ENCODE measurements at places on chromosomes 16 and 17. TPM values are rescaled to one million over a fixed set of nuclear protein-coding genes. Genes with fewer than 3 reads are reported as not detected.

Gene LRRC36
- 2.8 TPM for total RNA-seq

GRCh38 chr16:71230122-71230845 is at the start of gene HYDIN:
Gene HYDIN, minus strand, starts transcription at chr16:71230722. Its CDS starts 43,827 bp downstream, at chr16:71186895.
- DNase-seq: no peak

GRCh38 chr17:17762744-17763105 is 74.1 kb downstream of the SREBF1 start:
- DNase-seq: no peak

Gene SLC6A2
- total RNA-seq: not detected

GRCh38 chr17:22441776-22442175 is 749.5 kb downstream of the KCNJ18 start:
- no peak for DNase-seq

Gene PRMT7
- total RNA-seq: 56.7 TPM

GRCh38 chr16:77684181-77684526 is 38.2 kb upstream of the NUDT7 start:
- DNase-seq: no peak

DNA sequence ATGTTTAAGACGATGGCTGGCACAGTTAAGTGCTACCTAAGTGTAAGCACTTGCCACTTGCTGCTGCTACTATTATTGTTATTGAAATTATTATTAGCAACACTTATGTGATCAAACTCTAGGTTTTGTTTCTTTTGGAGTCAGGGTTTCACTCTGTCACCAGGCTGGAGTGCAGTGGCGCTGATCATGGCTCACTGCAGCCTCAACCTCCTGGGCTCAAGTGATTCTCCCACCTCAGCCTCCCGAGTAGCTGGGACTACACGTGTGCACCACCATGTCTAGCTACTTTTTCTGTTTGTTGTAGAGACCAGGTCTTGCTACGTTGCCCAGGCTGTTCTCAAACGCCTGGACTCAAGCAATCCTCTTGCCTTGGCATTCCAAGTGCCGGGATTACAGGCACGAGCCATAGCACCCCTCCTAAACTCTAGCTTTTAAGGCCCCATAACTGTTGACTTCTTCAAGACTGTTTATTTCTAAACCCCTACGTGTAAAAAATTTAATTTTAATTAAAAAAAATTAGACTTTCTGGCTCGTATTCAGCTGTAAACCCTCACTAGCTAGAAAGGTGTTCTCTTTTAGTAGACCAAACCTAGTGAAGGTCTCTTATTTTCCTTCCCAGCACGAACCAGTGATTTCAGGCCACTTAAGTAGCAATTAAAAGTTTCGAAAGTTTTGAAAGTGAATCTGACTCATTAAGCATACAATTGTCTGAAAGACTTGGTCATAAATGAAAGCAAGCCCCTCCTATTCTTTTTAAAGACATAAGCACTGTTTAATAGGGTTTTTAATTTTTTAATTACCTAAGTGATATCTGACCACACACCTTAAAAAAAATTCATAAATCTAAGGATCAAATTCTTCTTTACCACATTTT is 11.7 kb upstream of the SCNN1B start:
- no peak for DNase-seq

Gene CALB2
- total RNA-seq: 15.0 TPM

GRCh38 chr17:78132084-78132676 is 1.6 kb downstream of the TMC8 start:
- no peak for DNase-seq

DNA sequence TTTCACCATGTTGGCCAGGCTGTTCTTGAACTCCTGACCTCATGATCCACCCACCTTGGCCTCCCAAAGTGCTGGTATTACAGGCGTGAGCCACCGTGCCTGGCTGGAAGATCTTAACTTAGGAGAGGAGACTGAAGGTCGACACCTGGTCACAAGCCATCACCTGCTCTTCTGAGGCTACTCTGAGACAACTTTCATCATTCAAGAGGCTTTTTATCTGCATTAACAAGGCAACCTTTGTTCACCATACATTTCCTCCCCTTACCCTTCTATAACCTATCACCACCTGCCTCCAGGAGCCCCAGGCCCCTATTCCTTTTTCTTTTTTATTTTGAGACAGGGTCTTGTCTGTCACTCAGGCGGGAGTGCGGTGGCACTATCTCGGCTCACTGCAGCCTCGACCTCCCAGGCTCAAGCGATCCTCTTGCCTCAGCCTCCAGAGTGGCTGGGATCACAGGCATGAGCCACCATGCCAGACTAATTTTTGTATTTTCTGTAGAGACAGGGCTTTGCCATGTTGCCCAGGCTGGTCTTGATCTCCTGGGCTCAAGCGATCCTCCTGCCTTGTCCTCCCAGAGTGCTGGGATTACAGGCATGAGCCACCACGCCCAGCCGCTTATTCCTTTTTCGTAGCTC is 6.2 kb downstream of the LITAF start:
- no peak for DNase-seq

Gene TP53TG3
- total RNA-seq: not detected

Gene SPATA22
- not detected for total RNA-seq

GRCh38 chr16:1285669-1286512 is 23.5 kb upstream of the UBE2I start:
- no peak for DNase-seq

Gene CNTNAP4
- total RNA-seq: not detected

DNA sequence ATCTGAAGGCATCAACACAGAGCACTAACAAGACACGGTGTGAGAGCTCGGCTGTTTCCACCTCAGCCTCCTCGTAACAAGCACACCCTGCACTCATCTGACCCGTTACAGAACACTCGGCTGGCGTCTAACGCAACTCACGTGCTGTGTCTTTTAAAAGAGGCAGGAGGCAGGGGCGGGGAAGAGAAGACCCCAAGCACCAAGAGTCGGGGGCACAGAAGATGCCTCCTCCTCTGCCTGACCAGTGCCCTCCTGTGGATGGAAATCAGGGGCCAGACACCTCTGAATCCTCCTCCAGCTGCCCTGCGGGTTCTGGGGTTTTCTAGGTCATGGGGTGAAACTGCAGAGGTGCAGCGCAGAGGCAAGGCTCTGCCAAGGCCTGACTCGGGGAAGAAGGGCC is 74.3 kb downstream of the ZNF778 start:
- no peak for DNase-seq

Gene MC1R
- 7.4 TPM for total RNA-seq

Gene MYH8
- total RNA-seq: not detected

Gene ZNF423
- total RNA-seq: 6.6 TPM

DNA sequence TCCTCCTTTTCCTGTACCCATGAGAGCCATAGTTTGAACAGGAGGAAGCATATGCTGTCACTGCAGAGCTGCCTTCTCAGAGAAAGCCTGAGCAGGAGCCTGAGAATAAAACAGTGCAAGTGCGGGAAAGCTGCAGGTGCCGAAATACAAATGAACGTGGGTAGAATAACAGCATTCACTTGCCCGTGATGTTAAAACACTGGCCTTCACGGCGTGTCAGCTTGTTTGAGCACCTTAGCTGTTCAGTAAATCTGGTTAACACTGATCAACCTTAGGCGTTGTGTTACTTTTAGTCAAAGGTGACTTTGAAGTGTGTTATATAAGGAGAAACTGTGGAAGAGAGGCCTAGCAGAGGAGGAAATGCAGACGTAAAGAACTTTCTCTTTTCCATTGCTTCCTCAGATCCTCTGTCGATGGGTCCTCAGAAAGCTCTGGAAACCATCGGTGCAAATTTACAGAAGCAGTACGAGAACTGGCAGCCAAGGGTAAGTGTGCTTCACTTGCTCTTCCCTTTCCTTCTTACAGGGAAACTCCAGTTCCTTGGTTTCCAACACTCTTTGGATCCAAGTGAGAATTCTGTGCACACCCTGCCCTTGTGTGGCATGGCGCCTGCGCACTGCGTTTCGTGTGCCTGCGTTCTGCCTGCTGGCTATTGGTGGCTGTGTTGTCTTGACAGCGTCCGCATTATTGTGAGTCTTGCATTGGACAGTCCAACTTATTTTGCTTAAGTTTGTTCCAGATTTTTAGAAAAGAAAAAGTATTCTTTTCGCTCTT is 98.9 kb downstream of the RPTOR start:
- no peak for DNase-seq

DNA sequence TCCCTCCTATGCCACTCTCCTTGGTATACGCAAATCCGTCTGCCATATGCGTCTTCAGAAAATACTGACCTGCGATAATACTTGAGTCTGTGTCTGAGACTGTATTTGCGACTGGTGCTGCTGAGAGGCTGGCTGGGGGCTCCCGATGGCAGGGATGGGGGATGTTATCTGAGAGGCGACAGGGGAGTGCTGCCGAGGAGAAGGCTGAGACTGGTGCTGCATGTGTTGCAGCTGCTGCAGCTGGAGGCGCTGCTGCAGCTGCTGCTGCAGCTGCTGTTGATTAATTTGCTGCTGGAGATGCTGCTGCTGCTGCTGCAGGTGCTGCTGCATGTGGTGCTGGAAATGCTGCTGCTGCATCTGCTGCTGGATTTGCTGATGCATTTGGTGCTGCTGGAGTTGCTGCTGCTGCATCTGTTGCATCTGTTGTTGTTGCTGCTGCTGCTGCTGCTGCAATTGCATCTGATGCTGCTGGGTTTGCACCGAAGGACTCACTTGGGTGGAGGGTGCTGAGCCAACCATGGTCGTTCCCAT is 107.7 kb downstream of the TOX3 start:
- DNase-seq: no peak

- no peak for DNase-seq
These were observed 100.8 kb upstream of the XYLT1 start for GRCh38 chr16:17571499-17572093.

Gene RARA
- 41.4 TPM for total RNA-seq

Gene MLYCD
- total RNA-seq: 17.8 TPM

Gene DBF4B
- total RNA-seq: 2.4 TPM

DNA sequence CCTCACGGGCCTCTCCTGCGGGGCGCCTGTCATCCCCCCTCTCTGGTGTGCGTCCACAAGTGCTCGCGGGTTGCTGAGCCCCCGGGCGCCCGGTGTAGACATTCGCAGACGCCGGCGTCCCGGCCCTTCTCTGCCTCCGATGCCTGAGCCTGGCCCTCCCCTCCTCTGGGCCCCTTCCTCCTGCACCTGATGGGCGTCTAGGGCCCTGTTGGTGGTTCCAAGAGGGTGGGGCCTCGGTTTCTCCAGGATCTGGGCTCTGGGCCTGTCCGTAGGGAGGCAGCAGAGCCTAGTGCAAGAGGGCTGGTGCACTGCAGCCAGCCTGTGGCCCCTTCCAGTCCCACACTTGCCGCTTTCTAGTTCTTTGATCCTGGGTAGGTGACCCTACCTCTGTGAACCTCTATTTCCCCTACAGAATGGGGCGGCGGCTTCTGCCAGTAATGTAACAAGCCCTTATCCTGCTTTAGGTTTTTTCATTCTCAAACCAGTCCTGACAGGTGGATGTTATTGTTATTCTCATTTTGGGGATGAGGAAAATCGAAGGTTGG is 623 bp downstream of the E4F1 start:
- DNase-seq: no peak

- no peak for DNase-seq
These were observed 58.5 kb downstream of the ADAMTS18 start for GRCh38 chr16:77376358-77376757.

GRCh38 chr16:57722651-57723050 is 12.9 kb upstream of the KATNB1 start:
- no peak for DNase-seq

DNA sequence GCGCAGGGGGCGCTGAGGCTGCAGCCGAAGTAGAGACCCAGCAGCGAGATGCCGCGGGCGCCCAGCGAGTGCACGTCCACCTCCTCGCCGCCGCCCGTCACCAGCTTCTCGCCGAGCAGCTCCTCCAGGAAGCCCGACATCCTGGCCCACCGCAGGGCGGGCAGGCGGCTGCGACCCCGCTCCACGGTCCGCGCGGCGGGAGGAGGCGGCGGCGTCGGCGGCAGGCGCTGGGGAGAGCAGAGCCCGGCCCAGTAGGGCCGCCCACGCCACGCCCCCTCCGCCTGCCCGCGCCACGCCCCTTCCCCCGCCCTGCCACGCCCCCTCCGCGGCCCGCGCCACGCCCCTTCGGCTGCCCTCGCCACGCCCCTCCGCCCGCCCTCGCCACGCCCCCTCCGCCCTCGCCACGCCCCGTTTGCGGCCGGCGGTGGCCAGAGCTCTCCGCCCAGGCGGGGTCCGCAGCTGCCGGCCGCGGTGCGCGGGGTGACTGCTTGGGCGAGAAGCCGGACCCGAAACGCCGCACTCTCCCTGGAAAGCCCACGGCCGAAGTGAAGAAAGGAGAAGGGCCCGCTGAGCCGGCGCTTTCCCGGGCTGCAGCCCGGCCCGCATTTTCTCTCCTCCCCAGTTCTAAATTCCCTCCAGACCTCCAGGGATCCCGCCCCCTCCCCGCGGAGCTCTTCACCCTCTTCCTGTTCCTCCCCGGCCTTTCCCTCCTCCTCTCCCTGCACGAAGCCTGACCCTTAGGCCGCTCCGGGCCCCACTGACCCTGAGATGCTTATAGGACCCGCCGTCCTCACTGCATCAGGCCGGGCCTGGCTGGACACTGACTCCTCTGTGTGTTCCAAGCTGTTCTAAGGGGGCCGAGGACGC is at the start of gene NXN:
NXN (minus strand) TSS at position 238 of the 867 bp plus-strand sequence.
- DNase-seq: peak; percentile 68

DNA sequence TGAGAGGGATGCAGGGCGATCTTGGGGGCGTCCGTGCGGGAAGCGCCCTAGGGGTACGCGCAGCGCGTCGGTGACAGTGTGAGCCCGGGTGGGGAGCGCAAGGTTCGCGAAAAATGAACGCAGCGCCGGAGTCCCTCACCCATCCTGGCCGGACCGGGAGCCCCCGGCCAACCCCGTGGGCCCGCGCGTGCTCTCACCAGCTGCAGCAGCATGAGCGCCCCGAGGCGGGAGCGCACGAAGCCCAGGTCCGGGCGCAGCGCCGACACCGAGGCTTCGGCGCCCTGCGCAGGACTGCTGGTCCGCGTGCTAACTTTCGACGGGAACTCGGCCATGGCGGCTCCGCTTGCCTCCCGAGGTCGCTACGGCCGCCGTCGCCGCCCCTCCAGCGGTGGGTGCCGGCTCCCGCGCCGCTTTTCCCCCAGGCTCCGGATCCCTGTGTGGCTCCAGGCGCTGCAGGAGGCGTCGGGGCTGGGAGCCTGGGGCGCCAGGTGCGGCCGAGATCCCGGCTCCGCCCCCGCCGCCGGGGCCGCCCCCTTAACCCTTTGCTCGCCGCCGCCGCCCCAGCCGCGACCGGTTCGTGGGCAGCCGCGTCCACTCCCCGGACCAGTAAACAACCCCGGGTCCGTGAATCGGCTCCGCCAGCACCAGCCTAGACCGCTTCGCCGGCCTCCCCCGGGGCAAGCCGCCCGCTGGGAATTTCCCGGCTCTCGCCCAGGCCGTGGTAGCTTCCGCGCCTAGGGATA is at the start of gene PLLP:
PLLP (minus strand) TSS at position 464 of the 743 bp plus-strand sequence; CDS start at position 332, 132 bp downstream.
- DNase-seq: no peak

Gene SLX1B
- total RNA-seq: 14.2 TPM

Gene RAI1
- 8.4 TPM for total RNA-seq

- no peak for DNase-seq
These were observed 26.2 kb downstream of the ANKRD40 start for GRCh38 chr17:50681263-50682200.

GRCh38 chr17:394718-395095 is 42.1 kb upstream of the RPH3AL start:
- DNase-seq: no peak

DNA sequence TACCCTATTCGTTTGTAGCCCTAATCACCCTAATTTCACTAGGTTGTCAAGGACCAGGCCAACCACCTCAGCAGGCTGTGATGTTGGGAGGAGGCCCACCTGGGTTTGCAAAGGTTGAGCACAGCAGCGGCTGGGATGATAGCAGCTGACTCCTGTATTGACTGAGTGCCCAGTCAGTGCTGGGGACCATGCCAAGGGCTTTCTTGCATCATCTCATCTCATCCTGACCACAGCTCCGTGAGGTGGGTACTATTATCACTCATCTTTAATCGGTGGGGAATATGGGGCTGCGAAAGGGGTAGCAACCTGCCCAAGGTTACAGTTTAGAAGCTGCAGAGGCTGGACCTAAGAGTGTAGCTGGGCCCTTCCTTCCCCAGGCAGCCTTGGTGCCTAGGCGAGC is 11.7 kb downstream of the ATPAF2 start:
- DNase-seq: no peak

GRCh38 chr17:17200311-17200710 is 5.8 kb downstream of the PLD6 start:
- DNase-seq: no peak

Data from omental fat pad (tissue), 4 donors.